Neuronal stem cell (in vitro differentiated cells): ENCODE measurements at places on chromosomes 16 and 17.

DNA sequence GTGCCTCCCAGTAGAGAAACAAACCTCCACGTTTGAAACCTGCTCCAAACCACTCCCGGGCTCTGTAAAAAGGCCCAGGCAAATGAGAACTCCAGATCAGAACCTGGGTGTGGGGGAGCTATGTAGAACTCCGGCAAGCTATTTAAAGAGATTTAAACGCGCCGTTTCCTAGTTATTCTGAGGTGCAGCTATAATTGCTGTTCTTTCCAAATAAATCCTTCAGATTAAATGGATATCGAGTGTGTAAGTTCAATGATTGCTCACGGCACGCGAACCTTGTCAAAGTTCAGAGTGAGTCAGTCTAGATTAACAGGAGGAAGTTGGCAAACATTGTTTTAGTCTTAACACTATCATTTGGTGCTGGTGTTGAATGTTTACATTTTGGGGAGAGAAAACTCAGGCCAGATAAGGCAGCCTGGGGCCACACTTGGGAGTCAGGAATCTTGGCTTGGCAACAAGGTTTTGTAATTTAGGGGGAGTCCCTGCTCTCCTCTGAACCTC lies 92.9 kb upstream of the SALL1 start:
- DNase-seq = no peak

- DNase-seq = no peak
Measured at GRCh38 chr16:12207939-12208338, 231.4 kb downstream of the SNX29 start.

- no peak for DNase-seq
Measured at GRCh38 chr17:57080718-57081117, 4.3 kb upstream of the AKAP1 start.

- DNase-seq = peak; percentile 29
Measured at GRCh38 chr17:40791787-40792436, 7.8 kb downstream of the KRT28 start.

DNA sequence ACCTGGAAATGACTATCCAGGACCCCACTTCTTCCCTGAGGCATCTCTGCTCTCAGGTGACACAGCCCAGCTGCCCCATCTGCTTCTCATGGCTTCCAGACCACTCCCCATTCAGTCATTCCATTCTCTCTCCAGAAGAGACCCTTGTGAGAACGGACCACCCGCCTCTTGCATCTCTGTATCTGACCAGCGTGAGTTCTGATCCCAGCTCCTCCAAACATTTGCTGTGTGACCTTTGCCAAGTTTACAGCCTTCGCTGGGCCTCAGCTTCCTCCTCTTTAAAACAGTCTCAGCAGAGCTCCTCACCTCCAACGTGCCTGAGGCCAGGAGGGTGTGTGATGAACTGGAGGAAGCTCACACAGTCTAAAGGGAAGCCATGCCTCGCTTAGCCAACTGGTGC lies 39.6 kb downstream of the C16orf82 start:
- no peak for DNase-seq

GRCh38 chr17:39617446-39618245 lies 9.1 kb upstream of the PPP1R1B start:
- no peak for DNase-seq

DNA sequence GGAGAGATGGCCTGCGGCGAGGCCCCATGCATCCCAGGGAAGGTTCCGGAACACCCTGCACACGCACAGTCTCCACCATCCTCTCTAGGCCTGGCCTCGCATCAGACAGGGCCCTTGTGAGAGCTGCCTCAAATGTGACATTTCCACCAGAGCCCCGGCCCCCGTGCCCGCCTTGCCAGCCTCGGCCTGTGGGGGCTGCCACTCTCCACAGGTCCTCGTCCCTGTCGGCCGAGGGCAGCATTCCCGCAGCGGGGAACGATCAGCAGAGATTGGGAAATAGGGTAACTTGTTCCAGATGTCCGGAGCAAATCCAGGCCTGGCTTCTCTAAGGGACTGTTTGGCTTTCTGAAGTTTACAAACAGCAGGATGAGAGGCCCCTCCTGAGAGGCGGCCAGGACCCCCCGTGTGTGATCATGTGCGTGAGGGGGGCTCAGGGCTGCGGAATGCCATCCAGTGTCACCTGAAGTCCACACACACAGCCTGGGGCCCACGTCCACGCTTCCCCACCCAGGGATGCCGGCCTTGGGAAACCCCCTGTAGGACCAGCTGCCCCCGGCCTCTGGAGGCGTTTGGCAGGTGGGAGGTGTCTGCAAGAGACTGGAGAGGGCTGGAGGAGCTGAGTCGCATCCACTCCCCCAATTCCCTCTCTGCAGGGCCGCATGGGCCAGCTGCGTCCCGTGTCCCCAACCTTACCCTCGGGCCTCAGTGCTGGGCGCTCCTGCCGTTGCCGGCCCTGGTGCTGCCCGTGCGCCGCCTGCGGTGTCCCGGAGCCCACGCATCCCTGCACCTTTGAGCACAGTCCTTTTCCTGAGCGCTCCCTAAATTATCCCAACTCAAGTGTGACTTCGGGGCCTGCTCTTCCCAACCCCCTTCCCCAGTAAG lies 70.4 kb downstream of the ZDHHC7 start:
- DNase-seq = no peak

DNA sequence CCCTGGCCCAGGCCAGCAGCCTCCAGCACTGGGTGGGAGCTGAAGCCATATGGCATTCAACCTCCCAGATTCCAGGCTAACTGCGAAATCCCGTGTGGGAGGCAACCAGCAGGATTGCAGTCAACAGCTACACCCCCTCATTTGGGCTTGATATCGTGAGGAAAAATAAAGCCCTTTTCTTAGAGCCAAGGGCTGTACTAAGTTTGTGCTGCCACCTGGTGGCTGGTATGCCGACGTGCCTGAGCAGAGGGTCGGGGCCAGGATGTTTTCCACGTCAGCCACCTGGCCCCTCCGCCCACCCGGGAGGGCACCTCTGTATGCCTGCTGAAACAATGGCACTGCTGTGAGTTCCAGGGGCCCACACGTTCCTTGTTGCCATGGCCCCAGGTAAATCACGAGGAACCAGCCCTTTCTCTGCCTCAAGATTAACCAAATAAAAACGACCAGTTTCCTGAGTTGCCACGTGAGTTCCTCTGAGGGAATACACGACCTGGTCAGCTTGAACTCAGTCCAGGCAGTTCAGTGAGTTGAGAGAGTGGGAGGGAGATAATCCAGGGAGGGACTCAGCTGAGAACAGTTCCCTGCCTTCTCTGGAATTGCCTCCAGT lies 9.0 kb downstream of the TMEM98 start:
- peak; percentile 81 for DNase-seq

GRCh38 chr16:76650582-76650981 lies 373.4 kb downstream of the CNTNAP4 start:
- DNase-seq = no peak

GRCh38 chr17:16879686-16880085 lies 92.2 kb downstream of the TNFRSF13B start:
- DNase-seq = no peak

DNA sequence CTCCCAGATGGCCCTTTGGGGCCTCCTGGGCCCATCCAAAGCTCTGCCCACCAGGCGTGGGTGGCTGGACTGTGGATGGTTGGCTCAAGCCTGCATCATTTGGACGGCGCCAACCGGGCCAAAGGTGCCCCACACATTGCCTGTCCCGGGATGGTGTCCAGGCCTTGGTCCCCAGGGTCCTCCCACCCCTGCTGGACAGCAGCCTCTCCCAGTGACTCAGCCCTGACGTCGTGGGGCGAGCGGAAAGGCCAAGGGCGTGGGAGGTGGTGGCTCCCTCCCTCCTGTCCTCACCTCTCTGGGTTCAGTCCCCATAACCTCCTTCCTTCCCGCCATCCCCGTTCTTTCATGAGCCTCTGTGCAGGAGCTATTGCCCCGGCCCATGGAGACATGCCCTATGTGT lies 42.1 kb upstream of the DLX4 start:
- no peak for DNase-seq

- DNase-seq = no peak
Measured at GRCh38 chr16:81642107-81642436, 137.0 kb upstream of the PLCG2 start.

GRCh38 chr16:83915081-83915480 lies 16.2 kb downstream of the MLYCD start:
- DNase-seq = no peak

GRCh38 chr17:57226793-57227192 lies 29.5 kb upstream of the MSI2 start:
- no peak for DNase-seq

DNA sequence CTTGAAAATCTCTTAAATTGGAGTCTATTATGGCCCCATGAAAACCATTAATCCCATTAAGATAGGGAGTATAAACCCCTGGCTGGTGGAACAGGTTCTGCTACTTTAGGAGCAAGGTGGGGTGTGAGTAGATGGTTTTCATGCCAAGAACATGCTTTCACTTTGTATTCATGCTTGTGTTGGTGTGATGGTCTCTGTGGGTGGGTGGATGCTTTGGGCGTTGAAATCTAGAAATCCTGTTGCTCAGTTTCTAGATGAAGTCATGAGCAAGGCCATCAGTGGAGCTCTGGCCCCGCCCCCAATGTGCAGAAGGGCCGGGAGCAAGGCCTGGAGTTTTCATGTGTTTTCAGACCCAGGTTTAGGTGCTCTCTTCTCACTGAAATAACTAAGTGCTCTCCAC lies 20.1 kb downstream of the PLD6 start:
- no peak for DNase-seq

DNA sequence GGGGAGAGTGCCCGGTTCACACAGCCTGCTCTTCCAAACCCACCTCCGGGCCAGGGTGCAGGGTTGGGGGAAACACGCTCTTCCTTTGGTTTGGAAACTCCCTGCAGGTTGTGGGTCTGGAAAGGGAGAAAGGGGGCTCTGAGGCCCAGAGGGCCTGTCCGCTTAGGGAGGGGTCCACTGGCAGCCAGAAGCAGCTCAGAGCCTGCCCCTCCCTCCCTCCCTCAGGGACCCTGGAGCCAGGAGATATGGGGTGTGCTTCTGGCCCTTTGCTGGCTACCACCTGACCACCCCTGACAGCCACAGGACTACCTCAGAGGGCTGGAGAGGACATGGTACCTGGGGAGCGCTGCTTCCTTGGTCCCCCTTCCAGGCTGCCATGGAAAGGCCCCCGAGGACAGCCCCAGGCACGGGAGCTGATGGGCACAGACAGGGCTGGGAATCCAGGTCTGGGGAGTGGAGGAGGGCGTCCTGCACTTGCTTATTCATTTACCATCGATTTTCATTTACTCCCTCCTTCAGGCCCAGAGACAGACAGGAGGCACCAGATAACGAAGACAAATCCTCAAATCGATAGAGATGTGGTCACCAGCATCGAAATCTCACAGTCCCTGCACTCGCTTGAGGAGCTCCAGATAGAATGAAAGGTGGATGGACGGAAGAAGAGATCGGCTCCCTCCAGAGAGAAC lies 48.4 kb upstream of the DOC2B start:
- no peak for DNase-seq

DNA sequence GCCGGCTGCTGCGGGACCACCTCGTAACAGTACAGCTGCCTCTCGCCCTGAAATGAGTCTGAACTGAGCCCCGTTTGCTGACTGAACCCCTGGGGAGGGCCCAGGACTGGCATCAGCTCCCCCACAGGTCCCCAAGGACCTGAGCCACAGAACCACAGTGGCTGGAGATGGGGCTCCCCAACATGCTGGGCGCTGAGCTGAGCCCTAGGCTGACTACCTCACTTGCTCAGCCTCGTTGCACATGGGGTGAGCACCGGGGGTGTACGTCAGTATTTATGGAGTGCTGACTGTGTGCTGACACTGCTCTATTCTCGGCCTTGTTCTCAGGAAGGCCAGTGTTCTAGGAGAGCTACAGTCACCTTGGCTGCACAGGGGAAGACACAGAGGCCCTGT lies 6.6 kb upstream of the VASN start:
- no peak for DNase-seq

DNA sequence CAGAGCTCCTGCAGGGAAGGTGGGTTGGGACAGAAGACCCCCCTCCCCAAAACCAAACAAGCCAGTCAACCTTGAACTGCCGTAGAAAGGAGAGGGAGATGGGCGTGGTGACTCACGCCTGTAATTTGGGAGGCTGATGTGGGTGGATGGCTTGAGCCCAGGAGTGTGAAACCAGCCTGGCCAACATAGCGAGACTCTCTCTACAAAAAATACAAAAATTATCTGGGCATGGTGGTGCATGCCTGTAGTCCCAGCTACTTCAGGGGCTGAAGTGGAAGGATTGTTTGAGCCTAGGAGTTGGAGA lies 42.1 kb downstream of the NT5M start:
- DNase-seq = no peak

- DNase-seq = no peak
Measured at GRCh38 chr16:13305019-13305755, 403.8 kb downstream of the SHISA9 start.

GRCh38 chr16:14458576-14458975 lies 171.5 kb downstream of the PARN start:
- DNase-seq = no peak

- DNase-seq = no peak
Measured at GRCh38 chr17:28896491-28896883, 1.0 kb downstream of the FLOT2 start.

DNA sequence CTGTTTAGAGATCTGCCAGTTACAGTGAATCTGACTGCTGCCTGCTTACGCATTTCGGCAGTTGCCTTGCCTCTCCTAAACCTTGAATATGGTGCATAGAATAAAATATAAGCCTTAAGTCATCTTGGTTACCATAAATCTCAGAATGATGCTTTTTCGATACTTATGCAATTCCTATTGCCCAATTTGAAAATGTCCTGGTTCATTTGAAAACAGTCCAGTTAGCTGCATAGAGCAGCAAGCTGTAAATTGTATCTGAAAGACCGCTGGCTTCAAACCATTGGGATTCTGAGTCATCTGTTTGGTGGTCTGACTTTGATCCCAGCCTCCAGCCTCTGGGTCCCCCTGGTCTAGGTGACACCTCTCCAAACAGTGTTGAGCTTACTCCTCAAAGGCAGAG lies 2.7 kb upstream of the PRKCA start:
- DNase-seq = no peak

- DNase-seq = no peak
Measured at GRCh38 chr17:35046740-35047283, 16.7 kb downstream of the RFFL start.

DNA sequence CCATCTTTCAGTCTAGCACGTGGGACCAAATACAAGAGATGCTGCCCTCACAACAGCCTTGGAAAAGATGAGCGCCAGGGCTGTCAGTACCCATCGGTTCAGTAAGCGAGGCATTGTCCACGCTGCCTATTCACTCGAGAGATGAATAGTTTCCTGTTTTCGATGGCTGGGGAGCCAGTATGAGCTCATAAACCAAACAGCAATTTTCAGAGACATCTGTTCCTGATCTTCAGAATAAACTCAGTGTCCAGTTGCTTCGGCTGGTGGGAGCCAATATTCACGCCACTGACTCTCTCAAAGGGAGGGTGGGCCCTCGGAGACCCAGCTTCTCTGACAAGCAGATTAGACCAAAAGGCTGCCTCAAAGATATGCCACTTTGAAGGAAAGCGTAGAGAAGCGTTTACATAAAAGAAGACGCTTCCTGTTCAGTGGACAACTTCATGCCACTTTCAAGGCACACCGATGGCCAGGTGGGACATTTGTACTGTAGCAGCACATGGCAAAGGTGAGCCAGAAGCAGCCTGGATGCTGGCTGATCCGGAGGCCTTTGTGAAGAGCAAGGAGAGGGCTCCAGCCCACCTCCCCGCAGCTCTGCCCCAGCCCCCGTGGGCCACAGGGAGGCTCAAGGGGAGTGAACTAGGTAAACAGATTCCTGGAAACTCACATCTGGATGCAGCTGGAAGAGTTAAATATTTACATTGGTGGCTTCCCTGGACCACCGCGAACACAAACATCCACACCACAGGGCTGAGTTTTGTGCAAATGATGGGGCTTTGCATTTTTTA lies 6.0 kb downstream of the TIMM22 start:
- no peak for DNase-seq

GRCh38 chr16:63453261-63453660 lies 1417.0 kb upstream of the CDH8 start:
- DNase-seq = no peak

GRCh38 chr16:6016530-6017184 lies 919.1 kb upstream of the EEF2KMT start:
- peak; percentile 59 for DNase-seq
